CD4-positive, alpha-beta T cell treated with Interleukin-15 for 4 hours (primary cell): ENCODE measurements at places on chromosomes 16 and 17.

DNA sequence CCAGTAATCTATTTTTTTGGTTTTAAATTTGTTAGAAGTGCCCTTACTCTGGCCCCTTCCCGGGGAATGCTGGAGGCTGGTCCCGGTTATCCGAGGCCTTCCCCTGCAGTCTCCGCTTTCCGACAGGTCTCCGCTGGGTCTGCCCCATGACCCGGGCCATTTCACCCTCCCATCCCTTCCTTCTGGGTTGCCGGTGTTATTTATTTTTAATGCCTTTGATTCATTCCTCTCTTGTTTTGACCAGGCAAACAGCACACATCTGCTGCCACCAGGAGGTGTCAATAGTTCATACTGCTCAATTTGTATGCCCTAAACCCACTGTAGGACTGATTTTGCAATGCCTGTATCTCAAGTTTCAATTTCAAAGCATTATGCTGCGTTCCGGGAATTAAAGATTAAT is 113.2 kb upstream of the IRX5 start:
- no peak for DNase-seq

DNA sequence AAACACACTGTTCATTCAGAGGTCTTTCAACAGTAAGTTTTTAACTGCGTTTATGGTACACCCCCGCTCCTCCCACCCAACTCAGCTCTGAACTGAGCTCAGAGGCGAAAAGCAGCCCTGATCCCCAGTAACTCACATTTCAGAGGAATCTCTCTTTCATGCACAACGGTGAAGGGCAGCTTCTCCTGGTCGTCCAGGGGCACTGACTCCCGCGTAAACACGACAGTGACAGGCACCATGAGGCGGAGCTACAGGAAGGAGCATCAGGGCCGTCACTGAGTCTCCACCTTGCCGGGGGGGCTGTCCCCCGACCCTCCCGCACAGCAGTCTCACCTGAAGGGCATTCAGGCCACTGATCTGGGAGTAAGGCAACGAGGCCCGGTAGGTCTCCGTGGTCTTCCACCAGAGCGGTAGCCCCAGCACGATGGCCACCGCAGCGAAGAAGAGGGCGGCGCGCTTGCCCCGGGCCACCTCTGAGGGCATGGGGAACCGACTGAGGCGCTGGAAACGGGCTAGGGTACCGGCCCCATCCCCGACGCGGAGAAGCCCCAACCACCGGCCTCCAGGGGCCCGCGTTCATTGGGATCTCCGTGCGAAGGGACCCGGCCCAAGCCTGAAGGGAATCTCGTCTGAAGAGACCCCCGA is 486 bp downstream of the PIGS start:
- DNase-seq, result peak; percentile 39

- DNase-seq, result no peak
These were observed 377.6 kb downstream of the CPPED1 start for GRCh38 chr16:12426122-12426521.

DNA sequence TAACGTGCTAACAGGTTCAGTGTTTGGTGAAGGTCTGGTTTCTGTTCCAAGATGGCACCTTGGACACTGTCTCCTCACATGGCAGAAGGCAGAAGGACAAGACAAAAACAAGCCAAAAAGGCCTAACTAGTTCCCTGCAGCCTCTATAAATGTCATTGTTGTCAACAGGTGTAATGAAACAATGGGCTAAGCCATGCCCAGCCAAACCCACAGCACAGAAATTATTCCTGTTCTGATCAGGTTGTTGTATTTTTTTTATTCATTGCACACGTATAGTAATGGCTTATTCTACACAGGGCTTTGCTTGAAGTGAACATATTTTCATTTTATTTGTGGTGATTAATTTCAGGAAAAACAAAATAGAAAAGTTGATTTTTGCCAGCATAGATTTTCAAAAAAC is 16.1 kb upstream of the NUP93 start:
- no peak for DNase-seq

- DNase-seq, result no peak
These were observed 349.4 kb downstream of the SOX9 start for GRCh38 chr17:72470121-72470705.

GRCh38 chr17:53353919-53354351 is 468.8 kb upstream of the KIF2B start:
- no peak for DNase-seq

- peak; percentile 93 for DNase-seq
These were observed at the start of gene PIGL for GRCh38 chr17:16217002-16217635. TSS of gene PIGL (plus strand) at chr17:16217210. CDS start at chr17:16217227, 17 bp downstream.

GRCh38 chr16:31886227-31886626 is 12.6 kb downstream of the ZNF267 start:
- DNase-seq, result no peak

DNA sequence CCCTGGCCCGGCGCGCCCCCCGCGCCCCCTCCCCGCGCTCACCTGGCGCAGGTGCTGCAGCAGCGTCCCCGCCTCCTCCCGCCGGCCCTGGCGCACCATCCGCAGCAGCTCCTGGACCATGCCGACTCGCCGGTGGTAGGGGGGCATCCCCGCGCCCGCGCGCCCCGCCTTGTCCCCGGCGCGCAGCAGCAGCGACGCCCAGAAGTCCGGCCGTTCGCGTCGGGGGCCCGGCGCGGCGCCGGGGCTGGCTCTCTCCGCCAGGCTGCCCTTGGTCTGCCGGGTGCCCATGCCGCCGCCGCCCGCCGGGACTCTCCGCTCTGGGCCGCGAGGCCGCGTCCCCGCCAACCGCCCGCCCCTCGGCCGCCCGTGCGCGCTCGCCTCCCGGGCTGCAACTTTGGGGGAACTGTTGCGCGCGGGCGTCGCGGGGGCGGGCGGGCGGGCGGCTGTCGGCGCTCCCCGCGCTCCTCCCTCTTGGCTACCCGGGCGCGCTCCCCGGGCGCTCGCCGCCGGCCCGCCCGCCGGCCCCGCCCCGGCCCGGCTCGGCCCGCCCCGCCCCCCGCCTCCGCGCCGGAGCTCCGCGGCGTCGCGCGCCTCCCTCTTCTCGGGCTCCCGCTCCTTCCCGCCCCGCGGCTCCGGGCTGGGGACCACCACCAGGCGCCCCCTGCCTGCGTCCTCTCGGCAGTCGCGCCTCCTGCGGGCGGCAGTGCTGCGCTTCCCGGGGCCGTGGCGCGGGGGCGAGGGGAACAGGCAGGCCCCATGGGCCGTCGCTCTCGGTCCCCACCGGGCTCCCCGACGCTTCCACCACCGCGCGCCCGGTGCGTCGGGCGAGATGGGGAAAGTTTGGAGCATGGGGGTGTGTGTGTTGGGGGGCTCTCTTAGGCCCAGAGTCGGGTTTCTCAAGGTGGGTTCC is at the start of gene LRRC75A:
TSS of gene LRRC75A (minus strand) at position 491 of the 910 bp plus-strand sequence. CDS start at position 288, 203 bp downstream.
- DNase-seq, result peak; percentile 42

- DNase-seq, result no peak
These were observed 187.4 kb upstream of the CACNG5 start for GRCh38 chr17:66647391-66647983.

DNA sequence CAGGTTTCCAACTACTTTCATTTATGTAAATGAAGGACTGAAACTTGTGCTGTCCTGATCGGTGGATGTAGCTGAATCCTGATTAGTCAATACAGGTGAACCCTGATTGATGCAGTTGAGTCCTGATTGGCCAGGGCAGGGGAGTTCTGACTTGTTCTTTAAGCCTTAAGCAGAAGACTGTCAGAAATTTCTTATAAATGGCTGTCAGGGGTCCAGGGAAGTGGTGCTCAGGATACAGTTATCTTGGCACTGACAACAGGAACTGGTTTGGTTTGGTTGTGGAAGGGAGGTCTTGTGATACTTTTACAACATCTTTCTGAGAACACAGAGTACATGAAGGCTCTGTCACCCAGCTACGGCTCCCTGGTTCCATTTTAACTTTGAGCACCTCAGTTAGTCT is 132.1 kb downstream of the KCNJ12 start:
- DNase-seq, result no peak

- DNase-seq, result peak; percentile 4
These were observed 76.0 kb downstream of the METRNL start for GRCh38 chr17:83155128-83156121.

- DNase-seq, result no peak
These were observed 58.8 kb upstream of the MAF start for GRCh38 chr16:79659344-79659743.

DNA sequence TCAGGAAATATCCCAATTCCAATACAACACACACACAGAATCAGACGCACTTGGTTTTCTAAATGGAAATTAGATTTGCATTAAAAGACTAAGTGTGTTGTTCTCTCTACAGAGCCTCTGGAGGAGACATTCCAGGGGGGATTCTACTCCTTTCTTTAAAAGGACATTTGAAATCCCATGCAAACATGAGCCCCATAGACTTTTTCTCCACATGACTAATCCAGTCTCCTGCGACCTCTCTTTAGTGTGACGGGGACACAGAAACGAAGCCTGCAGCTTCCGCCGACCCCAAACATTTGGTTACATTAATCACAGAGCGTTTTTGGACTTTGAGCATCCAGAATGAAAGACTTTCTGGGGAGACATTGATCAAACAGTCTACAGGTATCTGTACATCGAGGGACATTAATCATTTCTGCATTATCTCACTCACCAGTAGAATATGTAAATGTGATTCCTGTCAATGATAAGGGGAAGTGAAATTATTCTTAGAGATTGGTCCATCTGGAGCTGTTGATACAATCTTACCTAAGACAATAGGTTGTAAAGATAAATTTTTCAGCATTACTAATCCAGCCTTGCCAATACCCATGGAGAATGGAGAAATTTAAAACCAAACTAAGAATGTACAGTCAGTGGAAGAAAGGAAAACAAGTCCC is 103.4 kb upstream of the IRX3 start:
- DNase-seq, result no peak

GRCh38 chr17:46889992-46890564 is 32.9 kb upstream of the GOSR2 start:
- no peak for DNase-seq

DNA sequence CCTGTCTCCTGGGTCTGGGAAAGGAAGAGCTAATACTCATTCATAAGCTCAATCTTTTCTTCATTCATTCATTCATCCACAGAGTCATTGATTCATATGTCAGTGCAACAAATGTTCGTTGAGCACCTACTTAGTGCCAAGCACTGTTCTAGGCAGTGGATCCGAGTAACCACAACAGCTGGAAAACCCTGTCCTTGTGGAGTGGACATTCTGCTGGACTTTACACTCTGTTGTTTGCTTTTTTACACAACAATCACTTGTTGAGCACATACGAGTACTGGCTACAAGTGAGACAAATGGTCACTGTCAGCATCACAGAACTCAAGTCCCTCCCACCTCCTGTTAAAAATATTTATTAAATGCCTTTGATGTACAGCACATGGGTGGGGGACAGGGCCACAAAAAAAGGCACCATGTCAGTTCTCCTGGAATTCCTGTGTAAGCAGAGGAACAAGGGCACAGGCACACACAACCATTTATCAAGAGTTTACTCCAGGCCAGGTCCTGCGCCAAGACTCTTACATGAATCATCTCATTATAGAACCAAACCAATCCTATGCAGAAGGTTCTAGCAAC is 46.9 kb downstream of the TEKT5 start:
- DNase-seq, result no peak

- peak; percentile 13 for DNase-seq
These were observed 42.5 kb downstream of the MYH3 start for GRCh38 chr17:10614536-10615155.

DNA sequence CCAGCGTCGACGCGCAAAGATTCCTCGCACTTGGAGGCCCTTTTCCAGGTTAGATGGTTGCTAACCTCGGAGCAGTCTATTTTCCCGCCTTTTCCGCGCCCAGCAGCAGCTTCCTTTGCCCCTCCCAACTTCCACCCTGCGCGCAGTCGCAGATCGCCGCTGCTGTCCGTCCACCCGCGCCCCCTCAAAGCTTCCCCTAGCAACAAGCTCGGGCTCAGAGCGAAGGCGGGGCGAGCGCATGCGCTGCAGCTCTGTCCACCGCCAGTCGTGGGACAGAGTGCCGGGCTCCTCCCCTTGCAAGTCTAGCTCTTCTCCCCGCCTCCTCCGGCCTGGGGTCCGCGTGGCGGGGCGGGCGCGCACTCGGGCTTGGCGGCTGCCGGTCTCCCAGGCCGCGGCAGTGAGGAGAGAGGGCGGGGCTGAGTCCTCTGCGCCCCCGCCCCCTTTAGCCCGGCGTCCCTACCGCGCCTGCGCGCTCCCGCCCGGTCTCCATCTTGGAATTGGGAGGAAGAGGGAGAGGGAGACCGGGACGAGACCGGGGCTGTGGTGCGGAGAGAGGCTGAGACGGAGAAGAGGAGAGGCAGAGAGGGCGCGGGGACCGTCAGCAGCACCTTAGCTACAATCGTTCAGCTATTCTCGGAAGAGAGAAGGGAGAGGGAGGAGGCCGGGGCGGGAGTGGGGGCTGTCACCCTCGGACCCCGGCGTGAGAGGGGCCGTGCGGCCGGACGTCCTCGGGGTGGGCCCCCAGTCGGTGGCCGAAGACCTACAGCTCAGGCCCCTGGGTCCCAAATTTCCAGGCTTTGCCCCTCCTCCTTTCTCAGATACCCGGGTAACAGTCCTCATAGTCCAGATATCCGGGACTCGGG is at the start of gene TAOK2:
TSS of gene TAOK2 (plus strand) at position 485 of the 863 bp plus-strand sequence. CDS start 3,905 bp downstream, outside the sequence.
- peak; percentile 97 for DNase-seq

DNA sequence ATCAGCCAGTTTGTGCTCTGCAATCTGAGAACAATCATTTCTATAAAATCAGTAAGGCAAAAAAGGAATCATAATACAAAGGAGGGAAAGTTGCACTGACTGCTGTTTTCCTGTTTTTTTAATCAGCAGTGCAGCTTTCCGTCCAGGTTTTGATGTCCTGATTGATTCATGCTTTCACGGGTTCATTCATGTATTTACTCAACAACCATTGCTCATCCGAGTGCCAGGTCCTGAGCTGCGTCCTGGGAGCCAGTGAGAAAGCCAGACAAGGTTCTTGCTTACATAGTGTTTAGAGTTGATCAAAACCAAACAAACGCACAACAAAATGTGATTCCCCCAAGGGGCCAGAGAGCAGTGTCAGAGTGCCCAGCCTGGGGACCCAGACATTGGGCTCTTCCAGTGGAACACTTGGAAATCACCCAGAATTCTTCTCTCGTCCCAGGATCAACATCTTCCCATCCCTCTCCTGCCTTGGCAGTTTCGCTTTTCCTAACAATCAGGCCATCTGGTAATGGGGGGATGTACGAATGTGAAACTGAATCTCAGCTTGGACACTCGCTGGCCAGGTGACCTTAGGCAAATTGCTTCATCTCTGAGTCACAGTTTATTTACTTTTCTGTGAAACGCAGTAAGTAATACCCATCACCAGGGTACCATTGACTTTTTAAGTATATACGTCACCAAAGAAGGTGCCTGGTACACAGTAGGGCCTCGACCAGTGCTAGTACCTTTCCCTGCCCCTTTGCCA is 13.3 kb upstream of the C1QL1 start:
- DNase-seq, result no peak

GRCh38 chr16:9549487-9549886 is 458.0 kb downstream of the HAPSTR1 start:
- DNase-seq, result no peak

DNA sequence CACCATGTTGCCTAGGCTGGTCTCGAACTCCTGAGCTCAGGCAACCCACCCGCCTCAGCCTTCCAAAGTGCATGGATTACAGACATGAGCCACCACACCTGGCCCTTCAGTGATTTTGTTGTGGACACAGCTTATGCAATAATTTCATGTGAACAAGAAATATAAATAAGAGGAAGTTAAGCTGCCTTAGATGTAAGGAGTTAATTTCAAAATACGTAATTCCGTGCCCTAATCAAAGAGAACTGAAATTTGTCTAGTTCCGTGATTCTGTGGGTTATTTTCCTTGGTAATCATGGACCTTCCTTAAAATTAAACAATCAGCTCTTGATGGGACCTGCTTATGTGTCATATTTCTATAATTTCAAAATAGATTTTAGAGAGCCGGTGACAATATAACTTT is 11.9 kb downstream of the TVP23A start:
- DNase-seq, result no peak

GRCh38 chr17:80888276-80889160 is 103.1 kb upstream of the CHMP6 start:
- DNase-seq, result no peak

- DNase-seq, result no peak
These were observed 240.3 kb upstream of the GSE1 start for GRCh38 chr16:85372627-85373372.
